ENCODE measurements at places on chromosomes 7 and 10. TPM values are rescaled to one million over a fixed set of nuclear protein-coding genes. Genes with fewer than 3 reads are reported as not detected.
A peak's percentile ranks its signal among the peaks of the same experiment; 100 is the strongest.

- H3K27ac ChIP-seq: peak overlapping the region; percentile 94
- peaks cover 41% of the 10 kb centered on the region for H3K4me1 ChIP-seq
- DNase-seq: peak; percentile 100
- no peaks in the 10 kb centered on the region for H3K27me3 ChIP-seq
Measured at GRCh38 chr7:151057989-151058780, 488 bp upstream of the CDK5 start.

DNA sequence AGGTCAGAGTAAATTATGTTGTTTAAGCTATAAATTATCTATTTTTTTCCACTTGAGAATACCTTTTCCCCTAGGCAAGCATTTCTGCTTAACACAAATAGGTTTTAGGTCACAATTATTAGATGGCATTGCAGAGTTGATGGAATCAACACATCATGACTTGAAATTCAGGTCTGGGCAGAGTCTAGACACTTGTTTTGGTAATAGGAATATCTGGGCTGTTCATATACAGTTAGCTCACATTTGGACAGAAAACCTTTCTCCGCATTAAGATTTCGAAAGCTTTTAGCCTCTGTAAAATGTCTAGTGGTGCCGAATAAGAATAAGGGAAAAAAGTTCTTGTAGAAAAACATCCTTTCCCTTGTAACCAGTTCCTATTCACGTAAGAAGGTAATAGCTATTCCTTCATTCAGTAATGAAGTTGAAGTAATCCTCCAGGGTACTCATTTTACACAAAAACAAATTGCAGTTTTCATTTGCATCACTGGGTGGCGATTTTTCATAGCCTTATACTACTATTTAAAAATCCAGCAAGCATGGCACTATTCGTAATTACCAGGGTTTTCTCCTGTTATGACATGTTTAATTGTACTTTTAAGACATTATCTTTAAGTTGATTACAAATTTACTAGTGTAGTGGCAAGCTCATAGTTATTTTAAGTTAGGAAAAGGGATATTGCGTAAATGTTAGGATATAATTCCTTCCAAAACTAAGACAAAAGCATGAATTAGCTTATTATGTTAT, 37.0 kb downstream of the RPA3 start:
- H3K4me1 ChIP-seq: no peaks in the 10 kb centered on the region
- DNase-seq: peak; percentile 79
- H3K4me3 ChIP-seq: no peak overlapping the region
- no peak overlapping the region for H3K27ac ChIP-seq
- no peaks in the 10 kb centered on the region for H3K27me3 ChIP-seq

- no peak overlapping the region for H3K4me3 ChIP-seq
- H3K27ac ChIP-seq: peak overlapping the region; percentile 75
- H3K36me3 ChIP-seq: no peaks in the 10 kb centered on the region
- DNase-seq: peak; percentile 83
Measured at GRCh38 chr7:51376420-51377092, 59.9 kb upstream of the COBL start.

DNA sequence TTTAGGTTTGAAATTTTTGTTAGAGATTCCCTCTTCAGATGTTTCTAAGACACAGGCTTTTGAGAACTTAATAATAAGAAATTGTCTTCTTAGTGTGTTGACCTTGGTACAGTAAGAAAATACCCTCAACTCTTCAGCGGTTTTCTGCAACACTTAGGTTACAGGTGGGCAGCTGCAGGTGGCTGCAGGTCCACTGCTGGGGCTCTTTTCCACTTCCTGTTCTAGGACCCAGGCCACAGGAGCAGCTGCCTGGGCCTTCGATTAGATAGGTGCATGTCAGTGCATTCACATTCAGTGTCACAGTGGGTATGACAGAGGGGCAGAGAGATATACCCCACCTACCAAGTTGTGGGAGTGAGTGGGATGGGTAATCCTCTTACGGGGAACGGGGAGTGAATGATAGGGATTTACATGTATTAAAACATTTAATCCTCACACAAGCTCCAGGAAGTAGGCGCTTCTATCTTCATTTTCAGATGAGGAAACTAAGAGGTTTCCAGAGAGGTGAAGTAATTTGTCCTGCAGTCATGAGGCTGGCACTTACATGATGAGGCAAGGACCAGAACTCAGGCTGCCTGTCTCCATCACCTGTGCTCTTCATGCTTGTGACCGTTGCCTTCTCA, 20.2 kb upstream of the SUV39H2 start:
- H3K27me3 ChIP-seq: no peaks in the 10 kb centered on the region
- H3K4me1 ChIP-seq: peaks cover 6% of the 10 kb centered on the region
- no peak for DNase-seq
- no peak overlapping the region for H3K27ac ChIP-seq
- H3K36me3 ChIP-seq: peaks cover 8% of the 10 kb centered on the region

DNA sequence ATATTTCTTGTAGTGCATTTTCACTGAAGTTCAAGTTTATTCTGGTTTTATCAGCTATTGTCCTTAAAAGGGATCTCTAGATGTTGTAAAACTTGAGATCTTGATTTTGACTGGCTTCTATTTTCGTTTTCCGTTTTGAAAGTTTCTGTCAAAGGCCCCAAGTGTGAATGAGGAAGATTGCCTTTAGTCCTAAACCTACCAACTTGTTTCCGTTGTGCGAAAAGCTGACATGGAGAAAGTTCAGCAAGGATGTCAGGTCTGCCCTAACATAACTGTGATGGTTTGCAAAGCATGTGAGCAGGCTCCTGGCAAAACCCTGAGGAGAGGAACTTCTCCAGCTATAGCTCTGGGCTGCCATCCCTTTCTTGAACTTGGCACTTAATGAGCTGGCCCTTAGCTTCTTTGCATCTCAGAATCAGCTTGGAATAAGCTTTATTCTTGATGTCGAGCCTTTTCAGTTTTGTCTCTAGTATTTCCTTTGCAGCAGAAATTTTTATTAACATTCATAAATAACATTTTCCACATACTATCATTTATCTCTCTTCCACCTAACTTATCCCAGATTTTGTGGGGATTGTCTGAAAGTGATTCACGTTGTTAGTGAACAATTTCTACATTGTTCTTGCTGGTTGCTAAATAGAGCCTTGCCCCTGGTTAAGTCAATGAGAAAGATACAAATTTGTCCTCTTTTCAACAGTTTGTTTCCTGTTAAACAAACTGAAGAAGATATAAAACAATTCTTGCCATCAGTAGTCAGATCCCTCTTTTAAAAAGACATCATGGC, 559.4 kb downstream of the SUGCT start:
- no peak for DNase-seq
- H3K36me3 ChIP-seq: no peaks in the 10 kb centered on the region
- no peaks in the 10 kb centered on the region for H3K4me1 ChIP-seq
- no peaks in the 10 kb centered on the region for H3K27me3 ChIP-seq

DNA sequence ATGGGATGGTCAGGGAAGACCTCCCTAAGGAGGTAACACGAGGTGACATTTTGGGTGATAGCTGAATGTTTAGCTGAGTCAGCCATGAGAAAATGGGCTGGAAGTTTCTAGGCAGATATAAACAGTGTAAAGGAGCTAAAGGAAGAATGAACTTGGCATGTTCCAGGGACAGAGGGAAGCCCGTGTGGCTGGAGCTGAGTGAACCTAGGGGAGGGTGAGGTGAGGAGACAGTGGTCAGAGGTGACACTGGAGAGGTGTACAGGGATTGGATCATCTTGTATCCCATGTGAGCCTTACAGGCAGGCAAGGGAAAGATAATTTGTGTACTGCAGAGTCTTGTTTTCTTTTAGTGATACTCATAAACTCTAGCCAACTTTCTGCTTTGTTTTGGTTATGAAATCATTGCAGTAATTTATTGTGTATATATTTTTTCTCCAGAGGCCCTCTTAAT, 1.8 kb downstream of the STARD3NL start:
- H3K27ac ChIP-seq: no peak overlapping the region
- H3K4me1 ChIP-seq: peaks cover 8% of the 10 kb centered on the region
- H3K36me3 ChIP-seq: no peaks in the 10 kb centered on the region
- H3K4me3 ChIP-seq: no peak overlapping the region
- DNase-seq: no peak

DNA sequence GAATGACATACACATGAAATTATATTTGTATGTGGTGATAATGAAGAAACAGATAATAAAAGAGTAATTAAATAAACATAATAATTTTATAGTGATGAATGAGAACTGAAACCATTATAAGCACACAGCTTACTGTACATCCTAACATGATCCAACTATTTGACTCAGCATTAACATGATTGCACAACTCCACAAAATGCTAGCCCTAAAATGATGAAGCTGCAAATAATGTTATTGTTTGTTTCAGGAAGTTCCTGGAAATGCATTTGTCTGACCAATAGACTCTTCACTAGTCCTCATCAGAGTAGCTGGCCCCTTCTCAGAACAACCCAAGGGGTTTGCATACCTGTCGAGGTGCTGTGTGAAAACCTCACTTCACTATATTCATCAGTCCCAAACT, 115.5 kb downstream of the RTKN2 start:
- peak; percentile 16 for DNase-seq
- H3K4me1 ChIP-seq: no peaks in the 10 kb centered on the region
- no peaks in the 10 kb centered on the region for H3K27me3 ChIP-seq
- no peaks in the 10 kb centered on the region for H3K36me3 ChIP-seq
- H3K4me3 ChIP-seq: no peak overlapping the region

- H3K4me1 ChIP-seq: no peaks in the 10 kb centered on the region
- H3K27ac ChIP-seq: no peak overlapping the region
- no peaks in the 10 kb centered on the region for H3K27me3 ChIP-seq
- no peak for DNase-seq
Measured at GRCh38 chr7:66859339-66859738, 61.7 kb upstream of the TMEM248 start.

DNA sequence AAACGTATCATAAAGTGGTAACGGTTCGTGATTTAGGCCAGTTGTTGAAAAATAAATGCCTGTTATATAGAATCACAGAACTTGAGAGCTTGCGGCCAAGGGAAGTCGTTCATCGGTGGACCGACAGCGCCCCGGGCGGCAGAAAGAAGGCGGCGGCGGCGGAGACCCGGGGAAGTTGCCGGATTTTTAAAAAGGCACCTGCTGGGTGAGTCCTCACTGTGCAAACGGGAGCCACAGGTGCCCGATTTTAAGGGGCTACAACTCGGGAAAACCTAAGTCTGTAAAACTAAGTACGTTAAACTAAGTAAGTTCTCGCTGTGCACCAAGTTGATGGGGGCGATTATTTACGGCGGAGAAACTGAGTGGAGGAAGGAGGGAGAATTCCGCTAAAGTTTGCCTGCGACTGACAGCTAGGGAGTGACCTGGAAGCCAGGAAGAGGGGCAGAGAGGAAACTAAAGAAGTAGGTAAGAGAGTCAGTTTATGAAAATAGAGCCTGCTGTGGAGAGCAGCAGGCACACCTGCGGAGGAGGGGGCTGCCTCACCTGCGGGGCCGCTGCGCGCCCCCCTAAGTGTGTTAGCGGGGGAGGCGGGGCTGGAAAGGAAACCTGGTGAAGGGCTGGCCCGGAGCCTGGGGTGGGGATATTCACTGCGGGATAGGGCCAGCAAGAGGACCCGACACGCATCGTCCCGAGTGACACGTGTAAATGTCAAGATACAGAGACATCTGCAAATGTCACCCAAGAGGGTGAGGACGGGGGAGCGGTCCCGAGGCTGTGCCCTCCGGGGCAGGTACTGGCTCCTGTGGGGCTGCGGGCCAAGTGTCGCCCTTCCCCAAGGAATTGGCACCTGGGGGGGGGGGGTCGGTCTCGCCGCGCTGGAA, 996 bp downstream of the ADAM12 start:
- no peaks in the 10 kb centered on the region for H3K4me1 ChIP-seq
- DNase-seq: peak; percentile 6
- no peaks in the 10 kb centered on the region for H3K36me3 ChIP-seq
- peaks cover 6% of the 10 kb centered on the region for H3K27me3 ChIP-seq
- peak overlapping the region; percentile 25 for H3K4me3 ChIP-seq
- H3K27ac ChIP-seq: no peak overlapping the region

DNA sequence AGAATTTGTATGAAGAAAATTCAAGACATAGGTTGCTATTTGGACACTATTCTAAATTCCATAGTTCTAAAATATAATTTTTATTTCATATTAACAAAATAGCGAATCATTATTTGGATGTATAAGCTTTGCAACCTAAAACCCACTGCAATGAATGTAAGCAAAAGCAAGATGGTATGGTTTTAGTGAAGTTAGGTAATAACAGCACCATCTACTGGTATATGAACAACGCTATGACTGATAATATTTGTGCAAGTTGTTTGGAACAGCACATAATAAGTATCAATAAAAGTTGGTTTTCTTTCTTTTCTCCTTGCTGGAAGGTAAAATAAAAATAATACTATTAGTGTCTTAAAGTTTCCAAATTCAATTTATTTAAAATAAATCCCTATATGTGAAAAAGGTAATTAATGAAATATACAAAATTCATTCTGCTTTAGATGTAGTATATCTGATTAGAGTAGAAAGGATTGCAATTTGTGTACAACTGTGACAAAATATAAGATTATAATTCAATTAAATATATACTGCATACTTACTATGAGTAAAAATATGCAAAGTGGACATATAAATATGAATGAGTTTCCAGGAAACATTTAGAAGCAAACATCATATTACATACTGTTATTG, 79.0 kb upstream of the LSM8 start:
- no peaks in the 10 kb centered on the region for H3K27me3 ChIP-seq
- no peak overlapping the region for H3K4me3 ChIP-seq
- peak; percentile 33 for DNase-seq
- no peak overlapping the region for H3K27ac ChIP-seq

GRCh38 chr7:152341039-152341913, 94.5 kb downstream of the KMT2C start:
- no peaks in the 10 kb centered on the region for H3K36me3 ChIP-seq
- H3K4me3 ChIP-seq: no peak overlapping the region
- H3K4me1 ChIP-seq: no peaks in the 10 kb centered on the region

- H3K4me1 ChIP-seq: peaks cover 3% of the 10 kb centered on the region
- H3K36me3 ChIP-seq: peaks cover 64% of the 10 kb centered on the region
- no peaks in the 10 kb centered on the region for H3K27me3 ChIP-seq
- H3K4me3 ChIP-seq: no peak overlapping the region
- no peak overlapping the region for H3K27ac ChIP-seq
Measured at GRCh38 chr10:122142641-122143237, 128.4 kb upstream of the BTBD16 start.

DNA sequence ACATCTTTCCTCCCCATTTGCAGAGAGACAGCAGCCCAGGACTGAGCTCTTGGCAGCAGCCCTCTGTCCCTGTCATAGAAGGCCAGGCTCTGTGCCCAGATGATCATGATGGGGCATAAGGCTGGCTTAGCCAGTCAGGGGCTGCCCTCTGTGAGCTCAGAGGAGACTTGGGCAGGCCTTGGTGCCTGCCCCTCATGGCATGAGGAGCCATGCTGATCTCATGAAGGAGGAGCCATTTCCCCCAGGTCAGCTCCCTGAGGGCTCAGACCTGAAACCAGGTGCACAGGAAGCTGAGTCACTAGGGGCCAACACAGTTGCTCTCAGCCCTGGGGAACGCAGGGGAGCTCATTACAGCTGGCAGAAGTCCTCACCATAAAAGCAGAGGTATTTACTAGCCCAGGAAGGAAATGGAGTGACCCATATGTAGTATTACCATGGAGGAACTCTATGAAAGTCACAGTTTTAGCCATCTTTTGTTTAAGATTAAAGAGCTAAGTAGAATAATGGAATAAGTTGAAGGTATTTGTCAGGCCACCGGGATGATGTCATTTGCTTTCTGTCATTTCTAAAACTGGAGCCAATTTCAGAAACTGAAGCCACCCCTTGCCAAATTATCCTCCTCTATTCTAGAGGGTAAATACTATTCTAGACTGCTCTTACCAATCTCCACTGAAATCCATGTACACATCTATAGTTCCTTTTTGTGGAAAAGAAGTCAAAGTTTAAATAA, 362.4 kb upstream of the ZNF32 start:
- H3K27ac ChIP-seq: no peak overlapping the region
- H3K4me1 ChIP-seq: no peaks in the 10 kb centered on the region
- no peaks in the 10 kb centered on the region for H3K36me3 ChIP-seq
- H3K4me3 ChIP-seq: no peak overlapping the region
- H3K27me3 ChIP-seq: no peaks in the 10 kb centered on the region

- peaks cover 3% of the 10 kb centered on the region for H3K4me1 ChIP-seq
- no peak overlapping the region for H3K4me3 ChIP-seq
- no peaks in the 10 kb centered on the region for H3K27me3 ChIP-seq
- no peaks in the 10 kb centered on the region for H3K36me3 ChIP-seq
Measured at GRCh38 chr10:100791369-100792058, 46.1 kb downstream of the PAX2 start.

Gene GIMAP2
- 9.0 TPM for polyA plus RNA-seq

Gene SCIN
- 61.1 TPM for polyA plus RNA-seq
